Right renal cortex interstitium (tissue), 3 donors: ENCODE measurements at places on chromosomes 7 and 10. TPM values are rescaled to one million over a fixed set of nuclear protein-coding genes. Genes with fewer than 3 reads are reported as not detected.

The COBL gene
- polyA plus RNA-seq: 21.4 TPM

The ANK3 gene
- polyA plus RNA-seq: 172 TPM

The GLCCI1 gene
- polyA plus RNA-seq: 36.1 TPM

The GNAT3 gene
- not detected for polyA plus RNA-seq

The EIF3B gene
- 163 TPM for polyA plus RNA-seq

The ZYX gene
- 57.8 TPM for polyA plus RNA-seq

GRCh38 chr7:70484255-70484654, 647.7 kb upstream of the GALNT17 start:
- no peak for DNase-seq

- DNase-seq: no peak
Observed at GRCh38 chr10:12513003-12513365, 163.6 kb downstream of the CAMK1D start.

- DNase-seq: no peak
Observed at GRCh38 chr10:88522715-88523114, 60.4 kb downstream of the RNLS start.

DNA sequence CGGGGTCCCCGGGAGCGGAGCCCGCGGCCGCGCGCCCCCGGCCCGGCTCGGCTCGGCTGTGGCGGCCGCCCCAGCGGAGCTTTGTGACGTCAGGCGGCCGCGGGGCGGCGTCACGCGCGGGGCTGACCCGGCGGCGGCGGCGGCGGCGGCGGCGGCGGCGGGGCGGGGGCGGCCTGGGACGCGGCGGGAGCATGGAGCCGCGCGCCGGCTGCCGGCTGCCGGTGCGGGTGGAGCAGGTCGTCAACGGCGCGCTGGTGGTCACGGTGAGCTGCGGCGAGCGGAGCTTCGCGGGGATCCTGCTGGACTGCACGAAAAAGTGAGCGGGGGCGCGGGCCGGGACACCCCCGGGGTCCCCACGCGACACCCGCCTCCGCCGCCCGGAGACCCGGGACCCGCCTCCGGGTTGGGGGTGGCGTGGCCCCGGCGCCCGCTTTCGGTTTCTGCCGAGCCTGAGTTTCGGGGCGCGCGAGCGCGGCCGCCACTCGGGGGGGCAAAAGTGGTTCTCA, at the start of gene PWWP2B:
Gene PWWP2B, plus strand, starts transcription at position 165 of the 506 bp plus-strand sequence. Its CDS starts 27 bp downstream, at position 192.
- DNase-seq: no peak

GRCh38 chr10:17454161-17455014, at the start of gene ST8SIA6:
TSS of gene ST8SIA6 (minus strand) at chr10:17454595. CDS start at chr10:17454255, 340 bp downstream.
- DNase-seq: no peak

DNA sequence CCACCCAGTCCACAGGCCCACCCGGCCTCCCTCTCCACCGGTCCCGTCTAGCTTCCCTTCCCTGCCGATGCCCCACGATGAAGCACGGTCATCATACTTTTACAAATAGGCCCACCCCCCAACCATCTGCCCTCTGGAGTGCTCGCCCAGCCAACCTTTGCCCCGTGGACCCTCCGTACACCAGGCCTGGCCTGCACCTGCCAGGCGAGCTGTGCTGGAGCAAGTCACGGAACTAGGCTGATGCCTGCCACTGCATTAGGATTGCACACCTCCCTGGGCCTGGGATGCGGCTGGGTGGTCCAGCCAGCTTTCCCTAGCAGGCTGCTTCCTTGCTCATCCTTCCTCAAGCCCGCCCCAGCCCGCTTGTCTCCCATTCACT, 44.7 kb downstream of the PPIF start:
- DNase-seq: no peak

GRCh38 chr7:91421018-91421417, 156.8 kb downstream of the FZD1 start:
- no peak for DNase-seq

- no peak for DNase-seq
Observed at GRCh38 chr7:4343272-4344247, 338.5 kb upstream of the FOXK1 start.
